ENCODE measurements at places on chromosomes 5 and 9. TPM values are rescaled to one million over a fixed set of nuclear protein-coding genes. Genes with fewer than 3 reads are reported as not detected.

Gene DBN1
- 161 TPM for total RNA-seq

Gene ZDHHC11
- total RNA-seq: 10.4 TPM

Gene LRRTM2
- 67.6 TPM for total RNA-seq

Gene LIFR
- total RNA-seq: 107 TPM

Gene TSSK1B
- total RNA-seq: not detected
